ENCODE measurements at places on chromosomes 3 and 15.

DNA sequence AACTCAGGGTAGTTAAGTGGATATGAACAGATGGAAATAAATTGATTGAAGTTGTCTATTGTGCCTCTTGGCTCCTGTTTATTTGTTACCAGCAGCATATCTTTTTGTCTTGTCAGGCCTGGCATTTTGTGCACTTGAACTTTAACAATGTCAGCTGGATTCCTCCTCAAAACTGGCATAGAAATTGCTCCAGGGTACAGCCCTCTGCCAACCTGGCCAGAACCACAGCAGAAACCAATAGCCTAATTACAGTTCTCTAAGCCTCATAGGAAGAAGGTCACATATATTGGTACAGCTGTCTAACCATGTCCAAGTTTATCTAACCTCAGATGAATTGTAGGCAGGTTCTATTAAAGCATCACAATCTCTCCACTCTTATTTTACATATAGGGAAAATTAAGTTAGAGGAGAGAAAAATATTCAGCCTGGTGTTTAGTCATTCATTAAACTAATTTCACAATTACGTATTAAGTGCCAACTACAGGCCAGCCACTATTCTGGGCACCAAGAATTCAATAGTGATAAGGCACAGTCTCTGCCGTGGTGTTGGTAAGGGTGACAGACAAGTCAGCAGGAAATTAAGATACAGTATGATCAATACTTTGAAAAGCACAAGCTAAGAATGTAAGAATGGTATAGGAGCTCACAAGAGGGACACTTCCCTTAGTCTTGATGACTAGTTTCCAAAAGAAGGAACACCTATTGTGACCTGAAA, 452.9 kb upstream of the NECTIN3 start:
- no peak for DNase-seq

DNA sequence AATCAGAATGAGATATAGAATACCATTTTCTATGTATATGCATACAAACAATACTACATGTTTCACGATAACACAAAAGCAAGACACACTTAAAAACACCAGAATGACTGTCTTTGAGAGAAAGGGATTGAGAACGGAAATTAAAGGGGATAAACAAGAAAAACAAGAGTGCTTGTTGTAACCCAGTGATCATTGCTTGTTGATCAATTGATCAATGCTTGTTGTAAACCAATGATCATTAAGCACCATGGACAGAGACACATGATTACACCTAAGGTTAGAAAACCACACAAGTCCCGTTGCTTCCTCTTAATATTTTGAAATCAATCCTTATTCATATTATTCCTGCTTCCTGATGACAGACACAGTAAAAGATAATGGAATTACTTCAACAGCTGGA, 1.1 kb upstream of the OR4F15 start:
- DNase-seq = no peak

DNA sequence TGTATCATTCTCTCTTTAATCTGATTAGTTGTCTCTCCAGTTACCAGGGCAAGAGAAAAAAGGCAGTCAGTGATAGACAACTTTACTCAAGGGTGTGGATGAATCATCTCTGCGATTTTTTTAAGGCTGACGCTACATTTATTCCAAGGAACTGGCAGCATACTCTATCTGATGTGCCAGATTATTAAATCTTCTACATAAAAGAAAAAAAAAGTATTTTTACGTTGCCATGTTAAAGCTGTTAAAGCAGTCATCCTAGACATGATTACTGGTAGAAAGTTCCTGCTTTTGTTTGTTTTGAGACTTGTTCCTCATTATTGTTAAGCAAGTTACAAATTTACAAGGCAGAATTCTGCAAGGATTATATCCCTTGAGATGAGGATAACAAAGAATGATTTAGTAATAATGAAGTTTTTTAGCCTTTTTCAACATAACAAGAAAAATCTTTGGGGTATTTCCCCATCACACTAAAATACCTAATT, 121.7 kb downstream of the CBLB start:
- no peak for DNase-seq

DNA sequence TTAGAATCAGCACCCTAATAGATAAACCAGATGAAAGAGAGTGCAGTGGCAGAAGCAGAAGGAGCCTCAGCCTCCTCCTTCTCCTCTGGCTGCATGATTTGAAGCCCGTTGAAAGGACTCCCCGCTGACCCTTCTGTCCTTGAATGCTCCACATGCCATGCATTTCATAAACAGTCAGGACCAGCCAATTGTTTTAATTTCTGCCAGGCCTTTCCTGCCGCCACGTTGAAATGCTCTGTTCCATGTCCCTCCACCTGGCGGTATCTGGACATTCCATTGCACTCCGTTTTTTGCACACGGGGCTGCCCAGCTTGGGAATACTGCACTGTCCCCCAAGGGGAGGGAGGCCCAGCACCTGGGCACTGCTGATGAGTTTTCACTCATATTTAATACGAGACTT, 35.2 kb upstream of the GLCE start:
- no peak for DNase-seq

DNA sequence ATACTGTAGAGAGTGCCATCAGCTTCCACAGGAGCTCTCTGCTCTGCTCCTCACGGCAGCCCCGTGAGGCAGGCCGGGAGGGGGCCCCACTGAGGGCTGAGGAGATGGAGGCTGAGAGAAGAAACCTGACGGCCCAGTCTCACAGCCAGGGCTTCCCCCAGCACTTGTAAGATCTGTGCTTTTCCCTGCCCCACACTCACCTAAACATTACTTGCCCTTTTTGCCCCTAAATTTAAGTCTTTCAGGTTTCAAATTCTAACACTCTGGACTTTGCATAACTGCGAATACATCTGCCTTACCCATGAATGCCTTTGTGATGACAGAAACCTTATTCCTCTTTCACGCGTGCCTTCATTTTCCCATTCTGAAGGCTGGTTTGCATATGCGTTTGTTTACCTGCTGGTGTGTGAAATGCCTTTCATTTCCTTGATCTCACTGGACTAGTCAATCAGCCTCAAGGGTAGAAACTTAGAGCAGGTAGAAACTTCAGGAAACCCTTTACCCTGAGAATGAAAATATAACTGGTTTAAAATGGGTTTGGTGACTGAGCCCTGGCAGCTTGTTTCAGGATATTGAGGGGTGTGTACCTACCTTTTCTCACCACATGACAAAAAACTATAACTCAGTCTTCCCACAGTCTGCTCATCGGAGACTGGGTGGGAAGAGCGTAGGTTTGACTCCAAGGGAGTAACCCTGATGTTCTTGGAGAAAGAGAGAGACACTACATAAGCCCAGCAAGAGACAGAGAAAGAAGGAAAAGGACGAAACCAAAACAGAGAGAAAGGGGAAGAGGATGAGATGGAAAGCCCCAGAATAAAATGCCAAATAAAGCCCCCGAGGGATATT, 20.1 kb downstream of the SLC12A8 start:
- DNase-seq = no peak
